ENCODE measurements at places on chromosomes 7 and 10.
A peak's percentile ranks its signal among the peaks of the same experiment; 100 is the strongest.

GRCh38 chr10:132703419-132704007 is 82.4 kb downstream of the NKX6-2 start:
- H3K36me3 ChIP-seq: no peaks in the 10 kb centered on the region
- no peak overlapping the region for H3K27ac ChIP-seq
- H3K27me3 ChIP-seq: no peaks in the 10 kb centered on the region
- no peak for DNase-seq

GRCh38 chr7:18504965-18505364 is 9.4 kb downstream of the HDAC9 start:
- no peak for DNase-seq
- no peaks in the 10 kb centered on the region for H3K4me1 ChIP-seq
- H3K4me3 ChIP-seq: no peak overlapping the region
- H3K27me3 ChIP-seq: no peaks in the 10 kb centered on the region
- H3K27ac ChIP-seq: no peak overlapping the region

- DNase-seq: no peak
- no peaks in the 10 kb centered on the region for H3K27me3 ChIP-seq
- no peaks in the 10 kb centered on the region for H3K4me1 ChIP-seq
- H3K4me3 ChIP-seq: no peak overlapping the region
- H3K36me3 ChIP-seq: no peaks in the 10 kb centered on the region
Observed at GRCh38 chr7:121519548-121520521, 123.7 kb upstream of the FAM3C start.

DNA sequence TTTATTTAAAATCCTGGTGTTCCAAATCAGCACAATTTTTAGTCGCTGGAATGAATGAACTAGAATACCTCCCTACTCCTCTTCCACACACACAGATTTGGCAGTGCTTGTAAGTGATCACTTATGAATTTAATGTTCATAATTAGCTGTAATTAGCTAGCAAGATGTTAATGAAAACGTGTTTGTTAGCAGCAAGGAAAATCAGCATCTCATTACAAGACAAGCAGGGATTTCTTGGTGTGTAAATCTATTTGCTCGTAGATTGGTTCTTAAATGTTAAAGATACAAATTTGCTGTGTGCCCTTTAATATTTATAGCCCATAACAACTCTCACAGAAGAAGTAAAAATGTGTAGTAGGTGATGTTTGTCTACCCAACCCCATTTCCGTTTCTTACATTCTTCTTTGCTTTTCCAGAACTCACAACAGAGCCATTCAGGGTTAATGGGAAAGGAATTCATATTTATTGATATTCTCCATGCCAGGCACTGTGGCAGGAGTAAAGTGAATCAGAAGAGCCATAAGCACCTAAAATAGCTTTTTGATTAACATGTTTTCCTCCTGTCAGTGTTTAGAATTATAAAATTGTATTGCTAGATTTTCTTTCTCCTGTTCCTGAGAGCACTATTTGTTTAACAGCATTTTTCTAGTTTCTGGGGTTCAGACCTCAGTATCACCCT is 49.6 kb downstream of the SEMA3C start:
- no peak overlapping the region for H3K4me3 ChIP-seq
- H3K27ac ChIP-seq: peak overlapping the region; percentile 27
- no peaks in the 10 kb centered on the region for H3K4me1 ChIP-seq
- DNase-seq: no peak
- H3K36me3 ChIP-seq: no peaks in the 10 kb centered on the region

- H3K27ac ChIP-seq: no peak overlapping the region
- H3K27me3 ChIP-seq: no peaks in the 10 kb centered on the region
- H3K4me3 ChIP-seq: no peak overlapping the region
- no peaks in the 10 kb centered on the region for H3K36me3 ChIP-seq
Observed at GRCh38 chr7:47945261-47946015, 2.8 kb downstream of the PKD1L1 start.

GRCh38 chr7:14341200-14341775 is 351.8 kb upstream of the ETV1 start:
- no peaks in the 10 kb centered on the region for H3K36me3 ChIP-seq
- no peaks in the 10 kb centered on the region for H3K27me3 ChIP-seq
- H3K4me3 ChIP-seq: no peak overlapping the region
- no peak overlapping the region for H3K27ac ChIP-seq
- H3K4me1 ChIP-seq: no peaks in the 10 kb centered on the region
- no peak for DNase-seq

DNA sequence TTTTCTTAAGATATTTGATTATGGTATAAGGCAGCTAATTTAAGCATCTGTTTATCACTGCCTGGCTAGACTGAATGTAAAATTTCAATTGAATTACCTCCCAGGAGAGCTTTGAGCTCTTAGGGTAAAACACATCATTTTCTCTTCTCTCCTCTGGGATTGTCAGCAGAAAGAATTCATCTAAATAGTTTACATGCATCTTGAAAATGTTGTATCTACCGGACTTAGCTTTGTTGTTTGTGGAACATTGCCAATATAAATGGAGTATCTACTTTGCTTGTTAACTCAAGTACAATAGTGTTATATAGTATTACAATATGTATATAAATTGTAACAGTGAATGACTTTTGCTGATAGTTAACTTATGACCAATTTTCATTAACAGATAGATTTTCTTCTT is 73.3 kb downstream of the TAF3 start:
- H3K27me3 ChIP-seq: no peaks in the 10 kb centered on the region
- no peaks in the 10 kb centered on the region for H3K4me1 ChIP-seq
- no peak overlapping the region for H3K27ac ChIP-seq
- no peak overlapping the region for H3K4me3 ChIP-seq
- H3K36me3 ChIP-seq: no peaks in the 10 kb centered on the region
- no peak for DNase-seq

Measured in breast epithelium (tissue), 4 donors.